Karpas-422 (cell line): ENCODE measurements at places on chromosomes 5 and 9. TPM values are rescaled to one million over a fixed set of nuclear protein-coding genes. Genes with fewer than 3 reads are reported as not detected.

GRCh38 chr5:53368516-53368915, 111.9 kb upstream of the FST start:
- H3K4me1 ChIP-seq: no peaks in the 10 kb centered on the region
- no peaks in the 10 kb centered on the region for H3K27me3 ChIP-seq
- no peaks in the 10 kb centered on the region for H3K36me3 ChIP-seq
- H3K4me3 ChIP-seq: no peak overlapping the region
- DNase-seq: no peak

DNA sequence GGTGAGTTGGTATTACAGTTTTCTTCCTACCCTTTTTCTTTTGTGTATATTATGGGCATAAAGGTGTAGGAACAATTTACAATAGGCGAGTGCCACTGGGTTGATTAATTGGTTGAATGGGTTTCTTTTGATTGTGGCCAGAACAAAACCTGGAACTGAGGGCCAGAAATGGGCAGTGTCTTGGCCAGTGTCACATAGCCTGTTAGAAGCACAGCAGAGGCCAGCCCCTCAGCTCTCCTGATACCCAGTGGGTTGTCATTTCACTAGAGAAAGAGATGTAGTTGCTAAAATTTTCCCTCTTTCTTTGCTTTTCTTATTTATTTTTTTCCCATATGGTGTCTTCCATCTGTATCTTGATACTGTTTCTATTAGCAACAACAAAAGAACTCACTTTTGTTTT, 38.8 kb upstream of the SEMA6A start:
- DNase-seq: no peak
- H3K4me3 ChIP-seq: no peak overlapping the region
- no peaks in the 10 kb centered on the region for H3K27me3 ChIP-seq
- no peaks in the 10 kb centered on the region for H3K4me1 ChIP-seq

GRCh38 chr5:113474100-113474728, 14.0 kb downstream of the MCC start:
- H3K4me1 ChIP-seq: no peaks in the 10 kb centered on the region
- DNase-seq: no peak
- H3K4me3 ChIP-seq: no peak overlapping the region
- no peak overlapping the region for H3K27ac ChIP-seq

GRCh38 chr5:132498152-132498551, 7.6 kb upstream of the IRF1 start:
- H3K4me1 ChIP-seq: peaks cover 22% of the 10 kb centered on the region
- no peak for DNase-seq
- no peak overlapping the region for H3K27ac ChIP-seq
- H3K4me3 ChIP-seq: no peak overlapping the region

- H3K36me3 ChIP-seq: no peaks in the 10 kb centered on the region
- H3K4me3 ChIP-seq: no peak overlapping the region
- no peak overlapping the region for H3K27ac ChIP-seq
- no peak for DNase-seq
- no peaks in the 10 kb centered on the region for H3K4me1 ChIP-seq
Measured at GRCh38 chr9:110952540-110952859, 85.8 kb downstream of the LPAR1 start.

- DNase-seq: peak; percentile 88
- no peaks in the 10 kb centered on the region for H3K27me3 ChIP-seq
- H3K4me3 ChIP-seq: peak overlapping the region; percentile 83
- H3K4me1 ChIP-seq: peaks cover 24% of the 10 kb centered on the region
- H3K36me3 ChIP-seq: peaks cover 16% of the 10 kb centered on the region; the same call in 1 of the 2 replicates
- H3K27ac ChIP-seq: 0 out of 2 replicates have a peak overlapping the region, but pooled peaks have one; percentile 59
Measured at GRCh38 chr5:150001660-150002486, 1.3 kb downstream of the HMGXB3 start.

DNA sequence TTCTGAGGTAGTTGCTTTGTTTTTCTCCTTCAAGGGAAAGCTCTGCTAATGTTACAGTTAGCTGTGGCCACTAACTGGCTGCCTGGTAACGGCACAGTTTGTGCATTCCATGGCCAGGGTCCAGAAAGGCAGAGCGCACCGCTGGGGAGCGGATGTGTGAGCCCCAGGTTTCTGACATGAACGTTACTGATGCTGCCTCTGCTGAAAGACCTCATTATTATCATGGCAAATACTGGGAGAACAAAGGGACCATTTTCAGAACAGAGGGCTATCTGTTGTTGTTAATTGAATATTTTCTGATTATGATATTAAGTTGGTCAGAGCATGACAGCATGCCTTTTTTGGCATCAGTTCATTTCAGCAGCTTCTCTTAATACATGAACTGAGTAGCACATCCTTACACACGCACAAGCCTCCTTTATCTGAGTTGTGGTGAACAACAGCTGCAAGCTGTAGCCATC, 134.1 kb downstream of the NUDT12 start:
- no peaks in the 10 kb centered on the region for H3K4me1 ChIP-seq
- H3K27me3 ChIP-seq: no peaks in the 10 kb centered on the region
- no peak overlapping the region for H3K27ac ChIP-seq
- no peaks in the 10 kb centered on the region for H3K36me3 ChIP-seq
- no peak overlapping the region for H3K4me3 ChIP-seq

ASPN gene
- total RNA-seq: not detected in 2 replicates

DNA sequence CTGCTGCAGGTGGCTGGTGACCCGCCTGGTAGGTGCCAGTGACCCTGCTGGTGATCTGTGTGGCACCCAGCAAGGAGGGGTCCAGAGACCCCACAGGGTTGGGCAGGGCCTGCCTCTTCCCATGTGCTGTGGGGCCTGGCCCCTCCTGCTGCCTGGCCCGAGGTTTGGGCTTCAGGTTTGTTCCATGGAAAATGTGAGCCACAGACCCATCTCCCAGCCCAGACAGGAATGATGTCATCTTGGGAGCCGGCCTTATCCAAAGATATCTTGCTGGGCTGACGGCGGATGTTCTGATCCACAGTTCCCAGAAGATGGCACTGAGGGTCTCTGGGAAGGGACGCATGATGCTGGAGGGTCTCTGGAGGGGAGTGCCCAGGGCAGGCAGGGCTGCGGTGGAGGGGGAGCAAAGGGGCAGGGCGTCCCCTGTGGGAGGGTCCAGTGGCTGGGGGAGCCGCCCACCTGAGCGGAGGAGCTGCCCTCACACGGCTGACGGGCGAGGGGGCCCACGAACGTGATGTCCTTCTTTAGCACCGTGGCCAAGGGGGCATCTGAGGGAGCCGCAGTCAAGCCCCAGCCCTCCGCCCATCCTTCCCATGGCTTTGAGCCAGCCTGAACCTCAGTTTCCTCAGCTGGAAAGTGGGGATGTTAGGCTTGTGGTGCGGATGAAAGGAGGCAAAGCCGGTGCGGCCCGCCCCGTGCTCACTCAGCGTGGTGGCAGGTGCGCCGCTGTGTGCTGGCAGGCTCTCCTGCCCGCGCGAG, 68.1 kb downstream of the COL5A1 start:
- H3K4me1 ChIP-seq: no peaks in the 10 kb centered on the region
- H3K27ac ChIP-seq: no peak overlapping the region
- no peaks in the 10 kb centered on the region for H3K27me3 ChIP-seq
- no peaks in the 10 kb centered on the region for H3K36me3 ChIP-seq

GRCh38 chr5:97778451-97778850, 595.4 kb upstream of the RIOK2 start:
- no peaks in the 10 kb centered on the region for H3K27me3 ChIP-seq
- H3K27ac ChIP-seq: no peak overlapping the region
- H3K4me1 ChIP-seq: no peaks in the 10 kb centered on the region
- no peaks in the 10 kb centered on the region for H3K36me3 ChIP-seq

IFNA2 gene
- not detected in 2 replicates for total RNA-seq

GRCh38 chr9:121350993-121351561, 19.0 kb downstream of the STOM start:
- no peak for DNase-seq
- H3K4me1 ChIP-seq: peaks cover 49% of the 10 kb centered on the region
- no peaks in the 10 kb centered on the region; the same call in 1 of the 2 replicates for H3K36me3 ChIP-seq
- no peak overlapping the region for H3K4me3 ChIP-seq

- no peaks in the 10 kb centered on the region for H3K27me3 ChIP-seq
- H3K27ac ChIP-seq: no peak overlapping the region
- H3K4me3 ChIP-seq: no peak overlapping the region
- DNase-seq: no peak
- H3K4me1 ChIP-seq: no peaks in the 10 kb centered on the region; the same call in 1 of the 2 replicates
- H3K36me3 ChIP-seq: no peaks in the 10 kb centered on the region
Measured at GRCh38 chr5:135440916-135441315, 6.2 kb downstream of the DCANP1 start.

DNA sequence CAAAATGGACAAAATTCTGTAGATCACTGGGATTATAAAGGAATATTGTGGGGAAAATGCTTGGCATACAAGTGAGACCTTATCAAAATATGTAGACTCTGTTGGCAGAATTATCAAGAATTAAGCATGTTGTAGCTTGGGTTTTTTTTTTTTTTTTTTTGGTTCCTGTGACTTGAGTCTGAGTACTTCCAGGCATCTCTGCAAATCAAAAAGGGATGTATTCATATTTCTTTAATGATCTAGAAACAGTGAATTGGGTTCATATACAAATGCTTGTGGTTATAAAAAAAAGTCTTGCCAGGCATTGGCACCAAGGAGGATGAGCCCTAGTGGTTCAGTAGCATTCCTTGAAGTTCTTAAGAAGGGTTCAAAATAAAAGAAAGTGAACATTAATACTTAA, 292.2 kb downstream of the ARHGAP26 start:
- no peak overlapping the region for H3K4me3 ChIP-seq
- DNase-seq: no peak
- no peak overlapping the region for H3K27ac ChIP-seq
- no peaks in the 10 kb centered on the region for H3K27me3 ChIP-seq

DNA sequence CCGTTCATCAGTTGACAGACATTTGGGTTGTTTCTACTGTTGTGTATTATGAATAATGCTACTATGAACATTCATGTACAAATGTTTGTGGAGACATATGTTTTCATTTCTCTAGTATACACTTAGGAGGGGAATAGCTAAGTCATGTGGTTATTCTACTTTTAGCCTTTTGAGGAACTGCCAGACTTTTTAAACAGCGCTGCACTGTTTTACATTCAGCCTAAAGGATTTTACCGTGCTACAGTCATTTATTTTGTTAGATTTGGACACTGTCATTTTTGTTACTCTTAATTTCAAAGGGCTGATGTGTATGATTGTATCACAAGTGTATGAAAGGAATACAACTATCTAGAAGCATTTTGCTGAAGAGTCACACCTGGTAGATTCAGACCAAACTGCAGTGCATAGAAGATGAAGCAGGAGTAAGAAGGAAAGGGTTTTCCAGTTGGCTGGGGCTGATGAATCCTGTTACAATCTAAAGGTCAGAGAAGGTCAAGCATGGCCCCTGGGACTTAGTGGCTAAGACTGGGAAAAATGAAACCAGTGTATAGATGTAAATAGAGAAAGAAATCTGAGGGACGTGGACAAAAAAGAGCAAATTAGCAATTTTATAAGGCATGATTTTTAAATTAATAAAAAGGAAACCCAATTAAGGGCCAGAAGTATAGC, 509.7 kb downstream of the PSAT1 start:
- no peak for DNase-seq
- no peak overlapping the region for H3K27ac ChIP-seq
- no peaks in the 10 kb centered on the region for H3K4me1 ChIP-seq

- H3K36me3 ChIP-seq: no peaks in the 10 kb centered on the region
- no peaks in the 10 kb centered on the region for H3K27me3 ChIP-seq
- H3K4me1 ChIP-seq: peaks cover 9% of the 10 kb centered on the region
- DNase-seq: no peak
- no peak overlapping the region for H3K27ac ChIP-seq
Measured at GRCh38 chr5:56769875-56770604, 45.3 kb upstream of the MAP3K1 start.

DNA sequence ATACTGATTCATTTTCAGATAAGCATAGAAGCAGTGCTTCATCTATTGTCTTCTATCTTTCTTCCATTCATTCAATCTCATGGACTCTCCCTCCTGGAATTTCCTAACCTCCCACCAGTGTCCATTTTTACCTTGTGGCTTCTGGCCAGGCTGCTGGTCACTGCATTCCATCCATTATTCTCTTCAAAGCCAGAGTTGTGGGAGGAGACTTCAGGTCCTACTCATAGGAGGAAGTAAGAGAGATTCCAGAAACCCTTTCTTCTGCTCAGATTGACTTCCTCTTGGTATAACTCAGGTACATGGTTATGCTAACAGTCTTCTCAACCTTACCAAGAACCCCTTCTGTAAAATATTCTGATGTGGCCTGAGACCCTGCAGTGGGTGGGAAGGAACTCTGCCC, 153.3 kb upstream of the SLC12A2 start:
- H3K4me1 ChIP-seq: 0 out of 2 replicates have a peak, but pooled peaks cover 2% of the 10 kb centered on the region
- H3K27ac ChIP-seq: no peak overlapping the region
- no peaks in the 10 kb centered on the region for H3K27me3 ChIP-seq
- no peaks in the 10 kb centered on the region for H3K36me3 ChIP-seq
- H3K4me3 ChIP-seq: no peak overlapping the region
